Ovary (tissue), 10 donors: ENCODE measurements at places on chromosomes 3 and 15. TPM values are rescaled to one million over a fixed set of nuclear protein-coding genes. Genes with fewer than 3 reads are reported as not detected.

DNA sequence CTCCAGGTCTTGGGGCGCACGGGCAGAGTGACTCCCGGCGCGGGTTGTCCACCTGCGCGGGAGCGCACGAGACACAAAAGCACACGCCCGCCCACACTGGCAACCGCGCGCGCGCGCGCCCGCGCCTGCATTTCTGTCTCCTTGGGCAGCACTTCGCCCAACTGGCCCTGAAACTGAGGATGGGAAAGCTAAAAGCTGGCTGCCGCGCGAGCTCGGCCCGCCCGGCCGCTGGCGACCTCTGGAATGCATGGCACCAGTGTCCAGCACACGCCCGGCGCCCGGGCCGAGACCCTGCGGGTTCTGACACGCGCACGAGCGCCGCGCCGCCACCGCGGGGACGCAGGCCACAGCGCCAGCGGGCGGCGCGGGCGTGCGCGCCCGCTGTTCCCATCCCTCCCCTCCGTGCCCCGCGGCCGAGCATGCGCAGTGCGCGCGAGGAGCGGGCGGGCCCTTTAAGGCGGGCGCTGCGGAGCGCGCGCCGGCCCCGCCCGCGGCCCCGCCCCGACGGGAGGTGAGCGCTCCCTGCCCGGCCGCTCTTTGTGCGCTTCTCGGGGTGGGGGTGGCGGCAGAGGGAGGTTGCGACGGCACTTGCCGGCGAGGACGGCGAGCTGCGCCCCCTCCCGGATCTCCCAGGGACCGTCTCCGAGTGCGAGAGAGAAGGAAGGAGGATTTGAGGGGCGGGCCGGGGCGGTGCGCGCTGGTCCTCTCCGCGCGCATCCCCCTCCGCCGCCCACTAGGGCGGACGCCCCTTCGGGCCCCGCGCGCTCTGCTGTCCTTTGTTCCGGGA is 1.0 kb upstream of the MEX3B start:
- peak; percentile 84 for DNase-seq

- no peak for DNase-seq
Observed at GRCh38 chr3:107633327-107634098, 110.8 kb downstream of the BBX start.

DNA sequence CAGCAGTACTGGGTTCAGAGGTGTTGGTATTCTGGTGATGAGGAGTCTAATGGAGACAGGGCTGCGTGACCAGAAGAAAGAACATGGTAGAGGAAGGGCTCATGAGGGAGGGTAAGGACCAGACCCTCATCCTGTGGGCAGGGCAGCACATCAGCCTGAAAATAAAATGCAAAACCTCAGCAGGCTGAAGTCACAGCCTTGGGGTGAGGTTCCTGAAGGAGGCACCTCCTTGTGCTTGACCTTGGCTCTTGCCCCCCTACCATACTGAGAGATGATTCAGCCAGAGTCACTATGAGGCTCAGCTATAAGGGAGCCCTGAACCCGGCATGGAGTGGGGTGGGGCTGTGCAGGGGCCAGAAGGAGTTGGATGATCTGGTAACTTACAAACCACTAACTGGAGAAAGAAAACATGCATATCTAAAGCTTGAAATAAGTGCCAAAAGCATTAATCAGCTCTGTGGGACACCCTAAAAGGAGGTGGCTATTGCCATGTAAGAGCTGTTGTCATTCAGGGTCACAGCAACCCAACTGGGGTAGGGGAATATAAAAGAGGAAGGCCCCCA is 60.2 kb downstream of the CORO2B start:
- DNase-seq = peak; percentile 53

GRCh38 chr15:34318277-34319079 is 19.1 kb downstream of the SLC12A6 start:
- DNase-seq = peak; percentile 61

The MAPKAPK3 gene
- total RNA-seq = 29.3 TPM
